Spinal cord (tissue), 10 donors: ENCODE measurements at places on chromosomes 7 and 10. TPM values are rescaled to one million over a fixed set of nuclear protein-coding genes. Genes with fewer than 3 reads are reported as not detected.
A peak's percentile ranks its signal among the peaks of the same experiment; 100 is the strongest.

MINDY4 gene
- total RNA-seq, result 13.8 TPM

PON1 gene
- 0.59 TPM for total RNA-seq

FKBP14 gene
- total RNA-seq, result 33.2 TPM

- H3K4me1 ChIP-seq, result peaks cover 16% of the 10 kb centered on the region
- H3K27ac ChIP-seq, result no peak overlapping the region
- no peaks in the 10 kb centered on the region for H3K27me3 ChIP-seq
- no peak overlapping the region for H3K4me3 ChIP-seq
Observed at GRCh38 chr10:102769375-102770107, 25.8 kb downstream of the WBP1L start.

PNLIPRP3 gene
- not detected for total RNA-seq

KDM7A gene
- 16.8 TPM for total RNA-seq

ANKRD7 gene
- total RNA-seq, result 10.3 TPM

DNA sequence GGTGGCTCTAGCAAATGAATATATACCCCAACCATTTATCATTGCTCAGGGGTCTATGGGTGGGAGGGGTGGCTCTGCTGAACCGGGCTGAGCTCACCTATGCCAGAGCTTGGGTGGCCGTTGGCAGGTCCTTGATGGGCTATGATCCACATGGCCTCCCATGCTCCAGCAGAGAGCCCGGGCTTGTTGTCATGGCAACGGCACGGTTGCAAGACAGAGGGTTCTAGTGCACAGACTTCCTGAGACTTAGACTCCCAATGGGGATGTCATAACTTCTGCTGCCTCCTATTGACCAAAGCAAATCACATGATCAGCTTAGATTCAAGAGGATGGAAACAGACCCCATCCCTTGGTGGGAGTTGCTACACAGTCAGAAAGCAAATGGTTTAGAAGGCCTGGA, 36.4 kb upstream of the CARD11 start:
- peaks cover 4% of the 10 kb centered on the region for H3K4me1 ChIP-seq

GRCh38 chr10:29204070-29204800, 84.6 kb upstream of the LYZL1 start:
- H3K4me1 ChIP-seq, result peaks cover 3% of the 10 kb centered on the region
- DNase-seq, result no peak
- H3K27me3 ChIP-seq, result no peaks in the 10 kb centered on the region
- H3K27ac ChIP-seq, result no peak overlapping the region
- no peaks in the 10 kb centered on the region for H3K36me3 ChIP-seq

DNA sequence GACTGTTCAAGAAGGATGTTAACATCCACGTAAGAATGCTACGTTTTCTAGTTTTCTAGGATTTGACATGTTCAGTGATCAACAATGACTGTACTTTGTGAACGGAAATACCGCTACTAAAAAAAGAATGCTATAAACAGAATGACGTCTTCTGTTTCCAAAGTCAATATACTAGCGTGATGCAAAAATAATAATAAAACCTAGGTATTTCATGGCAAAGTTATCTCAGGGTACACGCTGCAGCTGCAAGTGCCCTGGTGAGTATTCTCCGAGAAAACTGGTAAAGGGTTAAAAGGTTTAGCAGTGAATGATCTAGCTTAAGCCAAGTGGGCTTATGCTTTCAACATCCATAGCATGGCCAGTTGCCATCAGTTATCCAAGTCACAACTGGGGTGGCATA, 653.3 kb upstream of the PFKP start:
- no peaks in the 10 kb centered on the region for H3K4me1 ChIP-seq
- no peak overlapping the region for H3K27ac ChIP-seq

DNA sequence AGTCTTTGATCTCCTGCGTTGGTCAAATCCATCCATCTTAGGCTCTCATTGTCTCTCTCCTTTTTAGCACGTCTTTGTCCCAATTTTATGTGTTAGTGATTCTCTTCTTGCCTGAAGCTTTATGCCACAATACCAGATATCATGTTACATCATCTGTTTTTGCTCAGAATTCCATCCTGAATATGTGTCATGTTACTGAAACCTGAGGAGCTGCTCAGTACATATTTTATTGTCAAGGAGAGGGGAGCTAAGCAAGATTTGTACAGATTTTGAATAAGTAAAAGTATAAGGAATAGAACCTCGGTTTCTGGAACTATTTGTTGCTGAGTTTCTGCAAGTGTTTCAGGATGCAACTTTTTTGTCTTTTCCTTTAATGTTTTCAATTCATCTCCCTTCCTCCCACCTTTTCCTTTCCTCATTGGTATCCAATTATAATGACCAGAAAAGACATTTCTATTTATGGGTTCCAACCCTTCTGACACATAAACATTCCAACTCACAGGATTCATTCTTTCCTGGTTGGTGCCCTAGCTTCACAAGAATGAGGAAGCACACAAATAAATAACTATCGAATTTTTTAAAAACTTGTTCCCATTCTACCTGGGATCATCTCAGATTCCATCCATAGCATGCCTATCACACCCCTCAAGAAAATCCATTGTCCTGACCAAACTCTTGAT, 291.8 kb downstream of the CRPPA start:
- no peaks in the 10 kb centered on the region for H3K27me3 ChIP-seq
- H3K27ac ChIP-seq, result no peak overlapping the region
- no peaks in the 10 kb centered on the region for H3K4me1 ChIP-seq

LLCFC1 gene
- not detected for total RNA-seq

- H3K27ac ChIP-seq, result no peak overlapping the region
- H3K36me3 ChIP-seq, result no peaks in the 10 kb centered on the region
- DNase-seq, result no peak
- no peak overlapping the region for H3K4me3 ChIP-seq
Observed at GRCh38 chr7:29163854-29164253, 17.5 kb upstream of the CPVL start.

GRCh38 chr10:66767707-66768106, 158.1 kb upstream of the LRRTM3 start:
- no peaks in the 10 kb centered on the region for H3K4me1 ChIP-seq
- no peak overlapping the region for H3K4me3 ChIP-seq
- H3K36me3 ChIP-seq, result no peaks in the 10 kb centered on the region
- no peaks in the 10 kb centered on the region for H3K27me3 ChIP-seq
- no peak overlapping the region for H3K27ac ChIP-seq

- no peaks in the 10 kb centered on the region for H3K27me3 ChIP-seq
- H3K4me3 ChIP-seq, result no peak overlapping the region
- no peak overlapping the region for H3K27ac ChIP-seq
- no peaks in the 10 kb centered on the region for H3K36me3 ChIP-seq
Observed at GRCh38 chr7:28361551-28361950, 50.8 kb upstream of the CREB5 start.

DNA sequence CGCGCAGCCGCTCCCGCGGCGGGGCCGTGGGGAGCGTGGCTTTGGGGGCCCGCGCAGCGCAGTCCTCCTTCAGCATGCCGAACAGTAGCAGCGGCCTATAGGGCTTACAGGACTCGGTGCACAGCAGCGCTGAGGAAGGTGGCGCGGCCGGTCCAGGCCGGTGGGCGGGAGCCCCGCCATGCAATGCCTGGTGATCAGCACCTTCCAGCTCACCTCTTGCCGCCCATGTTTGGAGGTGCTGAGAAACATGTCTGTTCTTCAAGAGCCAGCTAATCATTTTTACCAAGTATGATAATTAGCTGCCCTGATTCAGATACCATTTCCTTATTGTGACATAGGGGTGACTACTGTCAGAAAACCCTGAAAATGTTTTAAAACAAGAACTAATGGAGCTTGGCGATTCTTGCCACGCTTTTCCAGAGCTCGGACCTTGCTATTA, 33.5 kb upstream of the SFTPD start:
- peaks cover 10% of the 10 kb centered on the region for H3K27me3 ChIP-seq
- peaks cover 23% of the 10 kb centered on the region for H3K4me1 ChIP-seq
- peak overlapping the region; percentile 25 for H3K27ac ChIP-seq
- peak overlapping the region; percentile 27 for H3K4me3 ChIP-seq

GRCh38 chr10:70784016-70784415, 1.2 kb downstream of the TBATA start:
- peaks cover 5% of the 10 kb centered on the region for H3K4me1 ChIP-seq
- DNase-seq, result no peak
- H3K27ac ChIP-seq, result no peak overlapping the region
- no peak overlapping the region for H3K4me3 ChIP-seq

DNA sequence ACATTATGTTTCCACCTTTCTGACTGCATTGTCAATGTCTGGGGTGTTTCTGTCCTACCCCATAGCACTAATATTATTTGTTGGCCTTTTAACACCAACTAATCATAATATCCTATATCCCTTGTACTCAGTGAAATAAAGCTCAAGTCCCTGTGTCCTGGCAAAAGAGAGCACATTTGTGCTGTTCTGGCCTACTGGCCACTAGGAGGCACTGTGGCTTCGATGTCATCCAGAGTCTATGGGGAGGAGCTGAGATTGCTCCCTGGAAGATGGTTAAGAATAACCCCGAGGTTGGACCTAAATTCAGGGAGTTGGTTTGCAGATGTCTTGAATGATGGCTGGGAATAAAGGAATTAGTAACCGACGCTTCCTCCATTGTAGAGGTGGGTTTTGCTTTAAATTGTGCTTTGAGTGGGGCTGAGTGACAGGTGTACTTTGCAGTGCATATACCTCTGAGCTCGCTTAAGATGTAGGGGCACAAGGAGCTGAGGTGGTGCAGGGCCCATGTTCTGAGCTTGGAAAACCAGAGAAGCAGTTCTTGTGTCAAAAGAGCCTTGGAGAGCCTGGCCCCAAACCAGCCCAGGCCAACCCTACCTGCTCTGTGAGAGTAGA, 191.2 kb upstream of the PRSS1 start:
- no peak for DNase-seq
- H3K4me3 ChIP-seq, result no peak overlapping the region
- H3K27me3 ChIP-seq, result no peaks in the 10 kb centered on the region
- no peaks in the 10 kb centered on the region for H3K36me3 ChIP-seq

TUBAL3 gene
- not detected for total RNA-seq

CAV1 gene
- 74.4 TPM for total RNA-seq

GRCh38 chr7:129872054-129872453, 80.7 kb downstream of the UBE2H start:
- DNase-seq, result no peak
- H3K4me3 ChIP-seq, result no peak overlapping the region
- no peaks in the 10 kb centered on the region for H3K27me3 ChIP-seq
- no peaks in the 10 kb centered on the region for H3K4me1 ChIP-seq
- no peak overlapping the region for H3K27ac ChIP-seq

- no peak for DNase-seq
- no peak overlapping the region for H3K4me3 ChIP-seq
- no peak overlapping the region for H3K27ac ChIP-seq
- peaks cover 38% of the 10 kb centered on the region for H3K4me1 ChIP-seq
- no peaks in the 10 kb centered on the region for H3K36me3 ChIP-seq
Observed at GRCh38 chr10:131748831-131749766, 151.7 kb upstream of the PPP2R2D start.

TWIST1 gene
- 6.5 TPM for total RNA-seq
